Astrocyte of the hippocampus (primary cell): ENCODE measurements at places on chromosomes 5 and 9.

- DNase-seq: no peak
Measured at GRCh38 chr9:135130207-135130976, 42.9 kb downstream of the OLFM1 start.

GRCh38 chr9:138103111-138103848 lies 225.7 kb downstream of the CACNA1B start:
- DNase-seq: no peak

- no peak for DNase-seq
Measured at GRCh38 chr5:151183456-151184245, 26.1 kb upstream of the ANXA6 start.

DNA sequence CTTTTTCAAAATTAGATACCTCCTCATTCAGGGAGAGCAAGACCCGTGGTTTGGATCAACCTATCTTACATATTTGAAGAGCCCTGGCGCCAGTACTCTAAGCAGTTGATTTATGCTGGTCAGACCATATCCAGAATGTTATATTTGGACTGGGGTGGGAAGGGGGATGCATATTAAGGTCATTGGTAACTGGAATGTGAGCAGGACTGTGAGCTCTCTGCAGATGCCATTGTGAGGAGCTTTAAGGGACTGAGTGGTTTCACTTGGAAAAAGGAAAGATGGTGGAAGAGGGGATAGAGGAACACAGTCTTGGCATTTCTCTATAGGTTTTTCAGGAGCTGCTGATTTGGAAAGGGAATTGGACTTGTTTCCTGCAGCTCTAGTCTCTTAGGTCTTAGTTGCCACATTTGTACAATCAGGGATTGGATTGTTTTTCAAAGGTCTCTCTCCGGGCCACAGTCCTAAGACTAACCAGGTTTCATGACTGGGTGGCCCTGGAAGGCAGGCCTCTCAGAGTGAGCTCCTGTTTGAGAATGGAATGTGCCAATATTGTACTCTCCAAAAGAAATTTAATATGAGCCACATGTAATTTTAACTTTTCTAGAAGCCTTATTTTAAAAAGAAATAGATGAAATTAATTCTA lies 25.8 kb upstream of the F2R start:
- peak; percentile 65 for DNase-seq

DNA sequence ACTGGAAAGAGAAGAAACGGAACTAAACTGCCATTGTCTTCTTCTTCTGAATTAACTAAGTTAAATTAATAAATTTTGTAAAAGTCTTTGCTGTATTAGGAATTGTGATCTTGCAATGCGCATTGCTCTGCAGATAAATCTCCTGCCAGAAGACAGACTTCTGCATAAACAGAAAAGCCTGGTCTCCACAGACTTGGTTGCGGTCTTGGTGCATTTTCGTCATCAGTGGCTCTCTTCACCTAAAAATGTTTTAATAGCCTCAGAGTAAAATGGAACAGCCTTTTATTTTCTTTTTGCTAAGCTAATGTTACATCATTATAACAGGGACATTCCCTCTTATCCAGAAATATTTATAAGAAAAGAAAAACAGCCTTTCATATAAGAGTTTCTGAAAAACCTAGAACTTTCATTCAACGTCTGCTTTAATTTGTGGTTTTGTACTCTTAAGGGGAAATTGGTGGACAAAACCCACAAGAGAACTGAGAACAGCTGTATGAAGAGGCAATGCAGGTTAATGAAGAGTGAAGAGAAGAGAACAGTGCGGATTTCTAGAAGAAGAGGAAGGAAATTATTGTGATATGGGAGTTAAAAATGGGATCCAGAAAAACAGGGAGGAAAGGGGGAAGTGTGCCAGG lies 10.1 kb downstream of the IFNA5 start:
- no peak for DNase-seq

- DNase-seq: no peak
Measured at GRCh38 chr5:173330338-173331206, 2.4 kb upstream of the STC2 start.

DNA sequence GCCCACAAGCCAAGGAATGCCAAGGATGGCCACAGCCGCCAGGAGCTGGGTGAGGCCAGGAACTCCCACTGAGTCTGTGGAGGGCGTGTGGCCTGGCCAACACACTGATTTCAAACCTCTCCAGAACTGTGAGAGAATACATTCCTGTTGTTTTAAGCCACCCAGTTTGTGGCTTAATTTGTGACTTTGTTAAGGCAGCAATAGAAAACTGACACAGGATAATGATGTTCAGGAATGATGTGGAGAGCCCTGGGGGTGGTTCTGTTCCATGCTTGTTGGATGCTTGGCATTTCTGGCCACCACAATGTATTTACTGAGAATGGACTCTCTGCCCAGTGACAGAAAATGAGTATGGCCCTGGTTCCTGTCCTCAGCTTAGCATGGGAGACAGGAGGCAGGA lies 82.8 kb downstream of the DAP start:
- peak; percentile 94 for DNase-seq

DNA sequence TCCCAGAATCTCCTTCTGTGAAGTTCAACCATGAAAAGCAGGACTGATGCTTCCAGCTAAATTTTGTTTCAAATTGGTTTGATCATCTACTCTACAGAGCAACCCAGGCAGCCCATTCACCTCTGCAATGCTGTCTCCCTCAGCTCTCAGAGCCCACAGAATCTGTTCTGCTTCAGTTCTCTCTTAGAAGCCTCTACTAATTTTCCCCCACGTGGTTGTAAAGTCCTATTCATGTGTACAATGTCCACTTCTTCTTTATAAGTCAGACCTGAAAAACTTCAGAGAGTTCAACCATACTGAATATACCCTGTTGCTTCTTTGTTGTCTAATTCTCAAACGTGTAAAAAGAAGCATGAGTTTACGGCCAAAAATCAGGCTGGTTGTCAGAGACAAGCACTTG lies 21.3 kb upstream of the FAM13B start:
- DNase-seq: no peak

DNA sequence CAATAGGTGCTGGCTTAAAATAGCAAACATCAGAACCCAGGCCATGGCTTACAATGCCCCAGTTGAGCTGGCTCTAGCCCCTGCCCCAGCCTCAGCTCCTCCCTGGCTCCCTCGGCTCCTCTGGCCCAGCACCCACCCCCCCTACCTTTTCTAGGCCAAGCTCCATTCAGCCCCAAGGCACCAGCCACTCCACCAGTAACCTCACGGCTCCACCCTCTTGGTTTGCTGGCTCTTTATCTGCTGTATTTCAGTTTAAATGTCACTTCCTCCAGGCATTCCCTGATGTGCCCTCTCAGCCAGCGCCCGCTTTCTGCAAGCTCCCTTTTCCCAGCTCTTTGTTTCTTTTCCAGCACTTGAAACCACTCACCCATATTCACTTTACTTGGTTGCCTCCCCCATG lies 10.6 kb downstream of the C1QTNF2 start:
- no peak for DNase-seq

DNA sequence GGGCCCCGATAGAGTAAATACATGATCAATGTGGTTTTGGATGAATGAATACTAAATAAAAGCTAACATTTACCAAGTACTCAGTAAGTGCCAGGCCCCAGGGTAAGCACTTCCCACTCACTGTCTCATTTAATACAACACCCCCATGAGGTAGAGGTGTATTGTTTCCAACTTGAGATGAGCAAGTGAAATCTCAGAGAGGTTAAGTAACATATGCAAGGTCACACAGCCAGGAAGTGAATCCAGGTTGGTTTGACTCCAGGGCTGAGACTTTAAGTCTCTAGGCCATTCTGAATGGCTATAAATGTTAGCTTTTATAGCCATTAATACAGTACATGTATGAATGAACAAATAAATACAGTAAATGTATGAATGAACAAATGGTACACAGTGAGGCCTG lies 39.4 kb downstream of the LHX2 start:
- no peak for DNase-seq

- peak; percentile 75 for DNase-seq
Measured at GRCh38 chr9:20594608-20595007, 27.7 kb downstream of the MLLT3 start.

- DNase-seq: no peak
Measured at GRCh38 chr5:163874431-163874830, 369.0 kb downstream of the MAT2B start.

- no peak for DNase-seq
Measured at GRCh38 chr5:143062379-143062778, 292.2 kb downstream of the ARHGAP26 start.

GRCh38 chr5:68253624-68254585 lies 38.3 kb downstream of the PIK3R1 start:
- no peak for DNase-seq

GRCh38 chr5:178196281-178196812 lies 8.0 kb upstream of the HNRNPAB start:
- DNase-seq: no peak

- peak; percentile 82 for DNase-seq
Measured at GRCh38 chr9:72428329-72428728, 63.3 kb upstream of the ZFAND5 start.

DNA sequence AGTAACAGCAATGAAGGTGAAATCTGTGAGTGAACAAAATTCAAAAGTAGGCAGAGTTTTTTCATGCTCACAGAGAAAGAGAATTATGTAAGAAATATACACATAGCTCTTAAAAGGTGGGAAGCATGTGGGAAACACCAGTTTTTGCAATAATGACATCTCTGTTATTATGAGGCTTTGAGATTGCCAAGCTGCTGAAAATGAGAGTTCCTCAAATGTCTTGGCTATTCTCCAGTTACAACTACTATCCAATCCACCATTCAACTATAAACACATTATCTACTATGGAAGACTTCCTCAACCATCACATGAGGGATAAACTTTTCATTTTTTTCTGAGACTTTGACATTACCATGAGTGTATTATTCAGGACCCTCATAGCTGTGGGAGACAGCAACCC lies 420.8 kb upstream of the ACTBL2 start:
- no peak for DNase-seq

DNA sequence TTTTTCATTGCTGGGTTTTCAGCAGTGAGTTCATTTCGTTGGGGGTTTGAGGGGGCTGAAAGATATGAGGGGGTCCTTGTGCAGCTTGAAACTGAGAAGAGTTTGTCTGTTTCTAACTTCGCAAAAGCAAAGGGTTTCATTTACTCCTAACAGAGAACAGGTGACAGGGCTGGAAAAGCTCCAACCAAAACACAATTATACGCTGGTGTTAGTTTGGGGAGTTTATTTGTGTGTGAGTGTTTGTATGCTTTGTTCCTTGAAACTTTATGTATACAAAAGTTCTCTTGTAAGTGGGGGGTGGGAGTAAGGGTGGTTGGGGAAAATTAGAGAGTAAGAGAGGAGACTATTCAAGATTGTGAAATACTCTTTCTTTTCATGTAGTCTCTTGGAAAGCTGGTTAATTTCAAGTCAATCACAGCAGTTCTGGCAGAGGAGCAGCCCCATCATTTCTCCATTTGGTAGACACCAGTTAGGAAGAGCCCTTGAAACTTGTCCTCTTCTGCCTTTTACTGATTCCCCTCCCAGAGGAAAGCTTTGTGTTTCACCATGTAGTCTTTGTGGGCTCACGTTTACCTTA lies 881 bp downstream of the TNFAIP8 start:
- DNase-seq: peak; percentile 65

- no peak for DNase-seq
Measured at GRCh38 chr5:145806923-145807322, 28.2 kb downstream of the PRELID2 start.

DNA sequence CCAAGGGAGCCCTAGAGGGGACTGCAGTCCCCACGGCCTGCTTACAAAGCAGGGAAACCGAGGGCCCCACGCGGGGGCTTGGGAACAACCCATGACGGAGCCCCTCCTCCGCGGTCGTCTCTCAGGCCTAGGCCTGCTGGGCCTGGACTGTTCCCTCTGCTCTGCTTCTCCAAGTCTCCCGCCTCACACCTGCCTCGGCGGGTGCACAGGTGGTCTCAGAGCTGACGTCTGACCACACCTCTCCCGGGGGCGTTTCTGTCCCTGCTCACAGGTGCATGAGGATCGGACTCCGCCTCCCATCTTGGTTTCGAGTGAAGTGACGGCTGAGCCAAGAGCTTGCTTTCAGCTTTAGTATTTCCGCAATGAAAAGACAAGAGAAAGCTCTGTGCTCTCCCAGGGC lies 72.1 kb downstream of the MRPL36 start:
- no peak for DNase-seq
